ENCODE measurements at places on chromosomes 4 and X.

- peak; percentile 39 for DNase-seq
Measured at GRCh38 chrX:84729809-84730208, 227.6 kb upstream of the HDX start.

- peak; percentile 63 for DNase-seq
Measured at GRCh38 chrX:103175944-103176753, 38.8 kb upstream of the BEX4 start.

GRCh38 chr4:83569987-83570386 is 34.1 kb downstream of the GPAT3 start:
- DNase-seq = no peak

GRCh38 chrX:153065389-153065788 is 6.9 kb upstream of the PNMA6A start:
- no peak for DNase-seq

GRCh38 chr4:146059865-146060264 is 115.7 kb upstream of the LSM6 start:
- DNase-seq = no peak

- peak; percentile 44 for DNase-seq
Measured at GRCh38 chr4:37664696-37665095, 21.5 kb downstream of the RELL1 start.

DNA sequence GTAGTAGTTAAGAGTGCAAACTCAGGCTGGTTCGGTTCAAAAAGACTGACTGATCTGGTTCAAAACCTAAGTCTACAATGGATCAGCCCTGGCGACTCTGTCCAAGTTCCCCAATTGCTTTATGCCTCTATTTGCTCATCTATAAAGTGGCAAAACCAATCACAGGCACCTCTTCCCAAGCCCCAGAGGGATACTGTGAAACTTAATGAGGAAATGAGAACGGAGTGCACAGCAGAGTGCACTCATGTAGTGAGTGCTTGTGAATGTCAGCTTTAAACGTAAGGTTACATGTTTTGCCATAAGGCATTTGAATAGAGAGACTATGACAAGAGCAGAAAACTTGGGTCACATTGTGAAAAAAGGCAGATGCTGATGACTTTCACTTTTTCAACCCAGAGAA is 199.7 kb upstream of the KLF3 start:
- DNase-seq = no peak

- no peak for DNase-seq
Measured at GRCh38 chr4:7826176-7826908, 113.3 kb downstream of the AFAP1 start.

- no peak for DNase-seq
Measured at GRCh38 chr4:1028574-1029220, 17.3 kb downstream of the FGFRL1 start.

GRCh38 chr4:9771034-9771433 is 10.4 kb upstream of the DRD5 start:
- DNase-seq = no peak

- no peak for DNase-seq
Measured at GRCh38 chr4:26467724-26468123, 22.6 kb downstream of the CCKAR start.

DNA sequence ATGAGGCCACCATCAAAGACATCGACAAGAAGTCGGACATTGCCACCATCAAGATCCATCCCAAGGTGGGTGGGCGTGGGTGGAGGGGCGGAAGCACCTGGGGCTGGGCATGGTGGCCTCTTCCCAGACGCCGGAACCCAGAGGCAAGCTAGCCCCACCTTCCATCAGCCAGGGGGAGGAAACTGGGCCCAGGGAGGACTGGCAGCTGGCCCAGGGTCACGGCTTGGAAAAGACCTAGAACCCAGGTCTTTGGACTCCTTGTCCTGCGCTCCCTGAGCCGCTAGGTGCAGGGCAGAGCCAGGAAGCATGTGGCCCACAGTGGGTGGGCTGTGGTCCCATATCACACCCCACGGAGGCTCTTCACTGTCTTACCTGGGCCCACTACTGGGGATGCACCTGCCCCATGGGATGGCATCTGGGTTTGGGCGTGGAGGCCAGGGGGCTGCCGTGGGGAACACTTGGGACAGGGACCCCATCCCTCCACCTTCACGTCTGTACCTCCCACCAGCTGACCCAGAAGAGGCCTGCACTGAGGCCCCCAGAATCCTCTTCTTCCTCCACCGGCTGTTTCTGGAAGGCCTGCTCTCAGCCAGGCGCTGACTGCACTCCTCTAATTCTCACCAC is 17.3 kb downstream of the HTRA3 start:
- DNase-seq = no peak

GRCh38 chr4:3123181-3123671 is 48.7 kb downstream of the HTT start:
- DNase-seq = peak; percentile 63
